ENCODE measurements at places on chromosomes 5 and 9.

DNA sequence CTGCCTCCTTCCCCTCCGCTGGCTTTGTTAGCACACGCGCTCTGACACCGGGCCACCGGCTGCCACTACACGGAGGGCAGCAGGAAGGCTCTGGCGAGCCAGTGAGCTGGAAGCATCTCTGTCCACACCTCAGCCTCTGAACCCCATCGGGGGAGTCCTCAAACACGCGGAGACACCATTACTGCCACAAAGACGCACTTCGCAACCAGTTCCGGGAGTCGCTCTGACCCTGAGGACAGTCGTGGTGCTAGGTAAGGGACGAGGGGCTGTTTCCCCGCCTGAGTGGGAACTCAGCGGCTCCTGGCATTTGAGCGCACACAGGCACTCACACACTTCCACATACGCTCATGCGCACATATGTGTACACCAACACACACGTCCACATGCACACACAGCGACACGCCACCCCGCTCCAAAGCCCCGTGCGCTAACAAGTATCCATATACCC, 160.0 kb downstream of the C9orf152 start:
- no peak for DNase-seq

- no peak for DNase-seq
These were observed 711.8 kb upstream of the WWC1 start for GRCh38 chr5:167579693-167580055.

DNA sequence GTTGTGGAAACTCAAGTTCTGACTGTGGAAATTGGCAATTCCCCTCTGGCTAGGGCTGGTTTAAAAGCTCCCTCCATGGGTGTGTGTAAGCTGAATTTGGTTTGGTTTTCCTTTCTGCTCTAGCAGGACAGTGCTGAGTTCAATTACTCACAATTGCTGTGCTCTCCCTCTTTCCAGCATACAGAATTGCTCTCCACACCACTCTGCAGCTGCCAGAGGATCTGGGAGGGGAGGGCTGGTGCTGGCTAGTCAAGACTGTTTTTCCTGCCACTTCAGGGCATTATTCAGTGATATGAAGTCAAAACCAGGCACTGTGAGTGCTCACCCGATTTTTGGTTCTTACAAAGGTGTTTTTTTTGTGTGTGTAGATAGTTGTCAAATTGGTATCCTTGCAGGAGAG, 336.9 kb upstream of the SLC24A2 start:
- no peak for DNase-seq

- no peak for DNase-seq
These were observed 52.9 kb upstream of the CDH18 start for GRCh38 chr5:20040901-20041300.

DNA sequence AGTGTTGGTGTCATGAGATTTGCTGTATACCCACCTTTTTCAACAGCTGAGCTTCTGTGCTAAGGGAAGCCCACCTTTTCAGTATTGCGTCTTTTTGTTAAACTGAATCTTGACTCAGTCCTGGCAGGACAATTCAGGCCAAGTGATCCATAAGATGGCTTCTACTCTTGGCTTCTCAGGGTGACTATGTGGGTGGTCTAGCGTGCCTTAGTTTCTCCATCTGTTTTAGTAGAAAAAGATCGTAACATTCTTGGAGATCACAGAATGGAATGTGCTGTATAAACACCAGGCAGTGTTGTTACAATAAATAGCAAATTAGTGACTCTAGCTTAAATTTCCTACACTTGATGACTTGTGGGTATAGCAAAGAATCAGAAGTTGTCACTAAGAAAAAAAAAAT, 66.6 kb downstream of the PCSK5 start:
- DNase-seq, result no peak

GRCh38 chr9:18499062-18499461, 25.1 kb downstream of the ADAMTSL1 start:
- no peak for DNase-seq

GRCh38 chr5:8961219-8961618, 584.7 kb downstream of the SEMA5A start:
- DNase-seq, result no peak

DNA sequence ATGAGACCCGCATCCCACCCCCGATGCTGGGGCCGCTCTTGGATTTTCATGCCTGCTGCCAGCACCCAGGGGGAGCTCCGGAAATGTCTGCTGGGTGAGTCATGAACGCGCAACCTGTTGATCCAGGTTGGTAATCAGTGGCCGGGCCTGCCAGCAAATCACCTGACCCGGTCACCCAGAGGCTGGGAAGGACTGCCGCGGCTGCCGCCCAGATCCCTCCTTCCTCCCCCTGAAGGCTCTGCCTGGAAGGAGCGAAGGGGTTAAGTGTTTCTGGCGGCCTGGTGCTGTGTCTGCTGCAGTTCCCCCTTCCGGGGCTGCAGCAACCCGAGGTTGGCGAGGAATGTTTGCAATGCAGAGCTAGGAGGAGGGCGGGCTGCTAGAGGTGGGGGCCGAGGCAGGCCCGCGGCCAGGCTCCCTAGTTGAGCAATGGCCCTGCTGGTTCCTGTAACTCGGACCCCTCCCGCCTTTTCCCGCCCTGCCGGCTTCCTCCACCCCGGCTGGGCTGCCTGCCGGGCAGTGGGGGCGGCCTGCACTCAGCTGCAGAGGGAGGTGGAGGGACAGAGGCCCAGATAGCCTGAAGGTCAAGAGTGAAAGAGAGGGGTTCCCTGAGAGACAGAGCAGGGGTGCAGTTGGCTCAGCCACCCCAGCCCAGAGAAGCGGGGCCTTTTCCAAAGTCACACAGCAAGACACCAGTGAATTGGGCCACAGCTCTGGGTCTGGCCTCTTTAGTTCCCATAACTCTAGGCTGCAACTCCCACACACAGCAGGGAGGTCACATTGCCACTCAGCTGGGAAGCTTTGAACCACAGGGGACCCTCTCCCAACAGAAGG, 156.3 kb upstream of the IER5L start:
- peak; percentile 100 for DNase-seq

GRCh38 chr9:38380872-38381534, 11.5 kb upstream of the ALDH1B1 start:
- no peak for DNase-seq

DNA sequence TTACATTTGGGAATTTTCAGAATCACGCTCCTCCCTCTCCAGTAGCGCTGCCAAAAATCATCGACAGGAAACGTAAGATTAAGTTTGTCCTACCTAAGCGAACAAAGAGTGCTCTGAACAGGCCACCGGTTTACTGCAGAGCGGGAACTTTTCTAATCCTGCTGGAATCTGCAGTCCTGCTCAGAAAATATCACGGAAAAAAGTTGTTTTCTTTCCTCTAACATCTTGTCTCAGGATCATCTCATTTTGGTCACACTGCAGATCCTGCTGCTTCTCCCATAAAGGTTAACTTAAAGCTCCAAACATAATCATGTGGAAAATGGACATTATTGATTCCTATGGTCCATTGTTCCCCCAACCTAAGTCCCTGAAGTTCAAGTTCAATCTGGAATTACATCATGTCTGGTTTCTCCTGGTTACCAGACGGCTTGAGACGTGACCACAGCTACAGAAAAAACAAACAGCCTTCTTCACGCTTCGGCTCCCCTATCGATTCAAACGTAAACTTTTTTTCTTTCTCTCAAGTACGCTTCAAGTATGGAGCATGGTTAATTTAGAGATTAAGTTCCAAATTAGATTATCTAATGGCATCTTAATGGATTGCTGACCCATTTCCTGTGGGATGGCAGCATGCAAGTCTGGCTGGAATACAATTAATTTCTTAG, 217.6 kb downstream of the NFIB start:
- DNase-seq, result peak; percentile 78

GRCh38 chr5:39159811-39160490, 59.4 kb downstream of the FYB1 start:
- no peak for DNase-seq

DNA sequence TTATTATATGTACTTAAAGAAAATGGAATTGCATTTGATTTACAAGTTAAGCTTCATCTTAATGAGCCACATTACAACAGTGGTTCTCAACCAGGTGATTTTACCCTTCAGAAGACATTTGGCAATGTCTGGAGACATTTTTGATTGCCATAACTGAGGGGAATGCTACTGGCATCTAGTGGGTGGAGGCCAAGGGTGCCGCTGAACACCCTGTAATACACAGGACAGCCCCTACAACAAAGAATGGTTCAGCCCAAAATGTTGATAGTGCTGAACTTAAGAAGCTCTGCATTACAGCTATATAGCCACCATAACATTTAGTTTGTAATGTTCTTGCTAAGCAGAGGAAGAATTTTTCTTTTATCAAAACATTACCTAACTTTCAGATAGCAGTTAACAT, 103.1 kb downstream of the PAM start:
- DNase-seq, result no peak

- peak; percentile 93 for DNase-seq
These were observed 184.7 kb upstream of the PPP1R26 start for GRCh38 chr9:135294836-135295235.

DNA sequence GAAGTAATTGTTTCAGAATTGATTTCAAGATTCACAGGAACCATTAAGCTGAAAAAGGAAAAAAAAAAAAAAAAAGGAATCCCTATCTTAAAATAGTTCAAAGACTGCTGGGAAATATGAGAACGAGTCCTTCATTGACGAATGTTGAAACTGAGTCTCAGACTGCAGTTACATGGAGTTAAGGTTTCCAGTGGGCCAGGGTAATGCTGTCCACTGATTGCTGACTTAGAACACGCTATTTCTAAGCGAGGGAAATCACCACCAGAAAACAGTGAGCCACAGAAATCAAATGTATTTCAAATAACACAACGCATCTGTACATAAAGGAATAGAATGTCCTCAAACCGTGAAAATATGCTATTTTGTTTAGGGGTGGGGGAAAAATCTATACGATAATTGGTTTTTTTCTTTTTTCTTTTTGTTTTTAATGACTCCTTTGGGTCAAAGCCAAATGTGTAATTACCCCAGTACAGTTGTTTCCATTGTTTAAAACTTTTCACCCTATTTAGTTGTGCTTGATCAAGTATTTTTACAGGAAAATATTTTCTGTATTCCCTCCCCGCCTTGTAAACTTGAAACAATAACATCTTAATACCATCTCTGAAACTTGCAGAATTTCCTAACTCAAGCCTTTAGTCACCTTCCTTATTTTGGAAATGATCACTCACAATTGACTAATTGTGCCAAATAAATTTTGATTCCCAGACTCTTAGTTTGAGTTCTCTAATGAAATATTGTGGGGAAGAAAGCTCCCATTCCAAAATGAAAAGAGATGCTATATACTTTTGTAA, 208.3 kb downstream of the MCTP1 start:
- DNase-seq, result no peak

GRCh38 chr5:73151766-73152410, 21.1 kb upstream of the TMEM174 start:
- DNase-seq, result no peak

- no peak for DNase-seq
These were observed 98.9 kb downstream of the ERCC6L2 start for GRCh38 chr9:95974389-95974788.

DNA sequence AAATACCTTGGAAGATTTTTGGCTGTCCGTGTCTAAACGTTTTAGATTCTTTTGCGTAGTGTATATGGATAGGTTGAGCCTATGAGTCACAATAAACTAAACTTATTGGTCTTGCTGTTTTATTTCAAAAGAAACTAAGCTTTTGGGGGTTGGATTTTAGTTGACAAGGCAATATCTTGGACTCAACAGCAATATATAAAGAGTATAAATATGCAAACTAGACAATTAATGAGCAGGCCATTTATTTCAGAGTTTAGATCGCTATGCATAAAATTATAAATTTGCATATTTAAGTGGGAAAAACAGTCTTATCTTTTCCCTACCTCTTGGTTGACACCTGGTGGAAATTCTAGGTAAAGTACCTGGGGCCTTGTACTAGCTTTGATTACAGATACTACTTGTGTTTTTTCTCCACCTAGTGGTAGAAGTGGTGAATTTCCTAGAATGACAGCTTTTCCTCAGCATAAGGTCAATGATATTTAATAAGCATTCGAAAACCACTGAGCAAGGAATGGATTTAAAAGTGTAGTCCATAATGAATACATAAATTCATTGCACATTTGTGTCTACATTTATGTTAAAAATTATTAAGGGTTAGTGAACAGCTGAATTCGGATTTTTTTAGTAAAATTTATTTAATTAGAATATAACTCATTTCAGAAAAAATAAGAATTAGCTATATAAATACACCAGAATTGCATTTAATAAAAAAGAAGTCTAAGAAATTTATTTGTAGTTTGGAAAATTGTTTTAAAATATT, 1.7 kb upstream of the ARRDC3 start:
- peak; percentile 99 for DNase-seq

- no peak for DNase-seq
These were observed 233.8 kb downstream of the MTRR start for GRCh38 chr5:8102714-8103113.

DNA sequence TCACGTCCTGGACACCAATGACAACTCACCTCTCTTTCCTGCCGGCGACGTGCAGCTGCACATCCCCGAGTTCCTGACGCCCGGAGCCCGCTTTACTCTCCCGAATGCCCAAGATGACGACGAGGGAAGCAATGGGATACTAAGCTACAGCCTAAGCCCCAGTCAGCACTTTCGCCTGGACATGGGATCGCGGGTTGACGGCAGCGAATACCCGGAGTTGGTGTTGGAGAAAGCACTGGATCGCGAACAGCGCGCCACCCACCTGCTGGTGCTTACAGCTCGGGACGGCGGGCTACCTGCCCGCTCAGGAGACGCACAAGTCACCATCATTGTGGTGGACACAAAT, 1.1 kb downstream of the PCDHAC1 start:
- DNase-seq, result no peak
